AG04449 (cell line): ENCODE measurements at places on chromosomes 7 and 10.

DNA sequence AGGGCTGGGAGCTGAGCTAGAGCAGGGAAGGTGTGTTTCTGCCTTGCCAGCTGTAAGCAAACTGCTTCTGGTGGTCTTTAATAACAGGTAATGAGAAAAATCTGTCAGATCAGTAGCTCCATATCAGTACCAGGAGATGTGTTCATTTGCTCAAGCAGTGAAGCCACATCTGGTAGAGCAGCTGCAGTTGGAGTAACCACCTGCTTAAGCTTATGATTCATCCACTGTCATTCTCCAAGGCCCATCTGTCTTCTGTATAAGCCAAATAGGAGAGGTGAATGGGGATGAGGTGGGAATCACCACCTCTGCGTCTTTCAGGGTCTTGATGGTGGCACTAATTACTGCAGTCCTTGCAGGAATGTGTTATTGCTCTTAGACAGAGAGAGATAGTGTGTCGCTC, 18.4 kb upstream of the COBL start:
- DNase-seq, result no peak

DNA sequence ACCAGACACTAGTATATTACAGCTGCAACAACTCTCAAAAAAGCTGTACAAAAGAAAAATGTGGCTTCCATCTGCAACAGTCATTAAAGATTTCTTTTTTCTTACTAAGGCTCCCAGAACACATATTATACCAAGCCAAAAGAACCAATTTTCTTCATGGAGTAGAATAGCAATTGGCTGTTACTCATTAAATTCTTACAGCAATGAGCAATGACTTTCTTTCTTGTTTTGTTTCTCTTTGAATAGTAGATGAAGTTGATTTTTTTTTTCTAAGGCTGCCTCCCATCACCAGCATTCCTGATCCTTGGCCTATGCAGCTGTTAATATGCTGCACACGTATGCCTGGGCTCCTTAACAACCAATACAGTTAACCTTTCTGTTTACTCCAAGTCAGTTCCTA, 36.6 kb upstream of the SPOCK2 start:
- DNase-seq, result peak; percentile 29

- DNase-seq, result peak; percentile 40
Measured at GRCh38 chr10:32239769-32240168, 107.2 kb downstream of the EPC1 start.

DNA sequence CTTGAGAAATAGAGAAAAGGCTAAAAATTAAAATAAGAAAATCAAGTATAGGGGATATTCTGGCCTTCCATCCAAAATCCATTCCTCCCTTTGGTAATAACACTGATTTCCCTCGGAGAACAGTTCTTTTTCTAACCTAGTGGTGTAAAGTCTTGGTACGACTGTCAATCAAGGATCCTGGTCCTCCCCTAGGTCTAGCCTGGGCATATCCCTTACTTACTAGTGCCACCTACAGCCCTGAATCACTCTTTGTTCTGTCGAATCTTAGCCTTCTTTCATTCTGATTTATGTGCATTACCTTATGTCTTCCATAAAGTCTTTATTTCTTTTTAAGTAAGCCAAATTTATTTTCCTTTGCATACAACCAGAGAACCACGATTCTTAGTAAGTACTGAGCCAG, 298.7 kb upstream of the LRRTM3 start:
- no peak for DNase-seq

- DNase-seq, result no peak
Measured at GRCh38 chr10:31000071-31000782, 31.4 kb downstream of the ZNF438 start.

DNA sequence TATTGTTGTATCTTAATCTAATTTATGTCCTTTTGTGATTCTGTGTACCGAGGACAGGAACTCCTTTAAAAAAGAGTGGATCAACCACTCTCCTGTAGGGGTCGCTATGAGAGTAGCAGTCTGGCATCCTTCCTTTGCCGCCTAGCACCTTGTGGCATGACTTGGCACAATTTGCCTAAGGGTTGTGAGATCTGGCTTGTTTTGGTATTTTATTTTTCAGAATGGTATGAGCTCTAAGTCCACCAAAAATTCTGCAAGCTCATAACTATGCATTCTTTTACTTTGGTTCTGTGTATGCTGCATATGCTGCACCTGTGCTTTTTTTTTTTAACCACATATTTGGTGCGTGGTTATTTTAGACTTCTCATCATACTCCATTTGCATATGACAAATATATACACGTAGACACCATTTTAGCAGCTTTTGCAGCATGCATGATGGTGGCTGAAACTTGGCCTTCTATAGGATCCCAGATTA, 112.8 kb downstream of the CDK14 start:
- no peak for DNase-seq

GRCh38 chr10:99329304-99329553, at the start of gene CNNM1:
Gene CNNM1 (plus strand): TSS chr10:99329356. CDS start chr10:99329388, 32 bp downstream.
- no peak for DNase-seq
